NCI-H1105 treated with DMSO at 0.1 percent for 48 hours (cell line): ENCODE measurements at places on chromosomes 5 and 9.

DNA sequence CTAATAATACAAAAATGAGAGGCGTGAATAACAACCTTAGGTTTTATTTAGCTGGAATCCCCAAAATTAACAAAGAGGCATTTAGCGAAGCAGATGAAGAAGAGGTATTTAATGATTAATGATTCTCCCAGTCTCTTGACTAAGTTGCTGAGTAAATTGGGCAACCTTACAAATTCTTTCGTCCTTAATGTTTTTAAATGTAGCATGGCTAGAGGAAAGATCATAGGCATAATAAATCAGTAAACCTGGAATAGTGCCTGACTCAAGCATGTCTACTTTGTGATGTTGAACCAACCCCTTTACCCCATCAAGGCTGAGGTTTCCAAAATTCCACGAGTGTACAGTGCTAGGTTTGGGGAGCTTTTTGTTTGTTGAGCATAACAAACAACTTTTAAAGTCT is 7.9 kb downstream of the BHMT start:
- no peak for DNase-seq

GRCh38 chr5:2250365-2250950 is 367.7 kb upstream of the IRX4 start:
- no peak for DNase-seq

GRCh38 chr5:10580531-10581423 is 16.9 kb downstream of the ANKRD33B start:
- no peak for DNase-seq

GRCh38 chr5:32720300-32720699 is 9.2 kb downstream of the NPR3 start:
- DNase-seq, result no peak

- no peak for DNase-seq
Observed at GRCh38 chr5:115295777-115296123, 704 bp downstream of the CCDC112 start.

- no peak for DNase-seq
Observed at GRCh38 chr5:72307573-72307967, 12.5 kb downstream of the MRPS27 start.

DNA sequence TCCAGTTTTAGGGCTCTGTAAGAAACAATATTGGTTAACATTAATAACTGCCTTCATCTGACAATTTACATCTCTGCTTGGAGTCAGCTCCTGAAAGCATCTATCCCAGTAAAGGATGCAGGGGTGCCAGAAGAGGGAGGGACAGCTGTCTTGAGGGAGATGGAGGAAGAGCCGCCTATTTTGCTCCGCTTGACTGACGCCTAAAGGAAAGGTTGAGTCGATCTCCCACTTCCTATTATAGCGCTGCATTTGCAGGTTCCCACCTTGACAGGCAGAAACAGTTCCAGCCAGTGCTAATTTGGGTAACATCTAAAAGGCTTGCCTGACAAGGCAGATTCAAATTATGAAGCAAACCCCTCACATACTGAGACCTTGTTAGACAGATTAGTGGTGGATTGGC is 374.6 kb downstream of the SPATA31D1 start:
- peak; percentile 82 for DNase-seq
